ENCODE measurements at places on chromosomes 5 and 9.

- DNase-seq: no peak
Measured at GRCh38 chr5:171724468-171725204, 61.0 kb upstream of the SMIM23 start.

- no peak for DNase-seq
Measured at GRCh38 chr9:826500-827280, 14.8 kb upstream of the DMRT1 start.

- no peak for DNase-seq
Measured at GRCh38 chr5:35707659-35708058, 90.0 kb downstream of the SPEF2 start.

DNA sequence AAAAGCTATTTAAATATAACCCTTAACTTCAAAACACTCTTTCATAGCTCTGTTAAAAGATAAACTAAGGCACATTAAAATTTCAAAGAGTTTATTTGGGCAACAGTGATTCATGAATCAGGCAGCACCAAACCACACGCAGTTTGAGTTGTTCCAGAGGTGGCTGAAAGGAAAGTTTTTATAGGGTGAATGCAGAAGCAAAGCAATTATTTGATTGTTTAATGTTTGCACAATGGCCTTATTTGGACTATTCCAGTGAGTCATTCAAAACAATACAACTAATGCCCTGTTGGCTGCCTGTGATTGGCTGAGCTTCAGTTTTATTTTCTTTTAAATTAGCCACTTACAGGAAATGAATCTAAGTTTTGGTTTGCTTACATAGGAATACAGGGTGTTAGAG is 125.3 kb downstream of the CEP120 start:
- no peak for DNase-seq

DNA sequence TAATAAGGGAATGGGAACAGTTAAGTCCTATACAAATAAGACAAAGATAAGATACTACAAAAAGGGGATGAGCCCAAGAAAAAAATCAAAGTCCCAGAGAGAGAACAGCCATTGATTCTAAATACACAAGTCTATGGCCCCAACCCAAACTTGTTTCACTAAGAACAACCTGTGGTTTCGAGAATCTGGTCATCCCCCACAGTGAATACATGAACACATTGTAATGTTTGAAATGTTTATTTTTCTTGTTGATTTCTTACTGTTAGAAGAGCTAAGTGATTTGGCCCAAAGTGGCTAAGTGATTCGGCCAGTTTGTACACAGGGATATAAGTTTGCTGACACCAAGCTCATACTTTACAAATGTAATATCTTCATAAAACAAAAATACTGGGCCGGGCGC is 3.3 kb upstream of the ABCA1 start:
- no peak for DNase-seq

DNA sequence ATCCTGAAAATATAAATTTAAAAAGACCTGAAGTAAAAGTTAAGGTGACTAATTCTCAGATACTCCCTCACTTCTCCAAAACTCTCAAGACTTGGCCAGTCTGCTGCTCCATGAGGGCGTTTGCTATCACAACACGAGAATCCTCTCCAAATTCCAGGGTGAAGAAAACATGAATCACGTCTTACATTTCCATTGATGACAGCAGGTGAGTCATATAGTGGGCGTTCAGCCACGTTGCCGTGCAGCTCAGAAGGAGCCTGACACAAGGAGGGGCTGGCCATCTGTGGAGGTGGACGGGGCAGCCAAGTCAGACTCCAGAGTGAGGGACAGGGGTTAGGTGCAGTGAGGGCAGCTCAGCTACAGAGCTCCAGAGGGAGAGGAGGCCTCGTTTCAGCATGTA is 555.1 kb upstream of the ADAMTS16 start:
- DNase-seq: no peak

GRCh38 chr5:32312197-32312594 is 543 bp downstream of the MTMR12 start:
- peak; percentile 58 for DNase-seq

GRCh38 chr5:176387384-176387925 is 943 bp downstream of the NOP16 start:
- DNase-seq: no peak

GRCh38 chr5:168422431-168422830 is 63.8 kb upstream of the RARS1 start:
- DNase-seq: peak; percentile 74

DNA sequence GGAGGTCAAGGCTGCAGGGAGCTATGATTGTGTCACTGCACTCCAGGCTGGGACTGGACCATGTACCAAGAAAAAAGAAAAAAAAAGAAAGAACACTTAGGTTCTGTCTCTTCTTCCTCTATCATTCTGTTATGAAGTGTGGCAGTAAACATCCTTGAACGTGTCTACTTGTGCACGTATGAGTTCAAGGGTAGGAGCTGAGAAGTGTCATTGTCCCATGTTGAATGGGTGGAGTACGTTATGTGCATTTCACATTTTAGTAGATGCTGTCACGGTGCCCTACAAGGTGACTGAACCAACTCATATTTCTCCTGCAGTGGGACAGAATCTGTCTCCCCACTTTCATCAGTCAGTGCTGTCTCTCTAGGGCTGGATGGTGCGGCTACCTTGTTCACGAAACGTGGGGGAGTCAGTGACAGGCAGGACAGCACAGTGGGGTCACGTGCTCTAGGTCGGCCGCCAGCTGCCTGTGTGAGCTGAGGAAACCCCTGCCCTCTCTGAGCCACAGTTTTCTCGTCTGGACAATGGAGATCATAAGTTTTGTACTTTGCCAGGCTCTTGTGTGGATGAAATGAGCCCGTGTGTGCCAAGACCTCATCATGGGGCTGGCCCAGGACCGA is 47.2 kb downstream of the GTF3C4 start:
- no peak for DNase-seq

DNA sequence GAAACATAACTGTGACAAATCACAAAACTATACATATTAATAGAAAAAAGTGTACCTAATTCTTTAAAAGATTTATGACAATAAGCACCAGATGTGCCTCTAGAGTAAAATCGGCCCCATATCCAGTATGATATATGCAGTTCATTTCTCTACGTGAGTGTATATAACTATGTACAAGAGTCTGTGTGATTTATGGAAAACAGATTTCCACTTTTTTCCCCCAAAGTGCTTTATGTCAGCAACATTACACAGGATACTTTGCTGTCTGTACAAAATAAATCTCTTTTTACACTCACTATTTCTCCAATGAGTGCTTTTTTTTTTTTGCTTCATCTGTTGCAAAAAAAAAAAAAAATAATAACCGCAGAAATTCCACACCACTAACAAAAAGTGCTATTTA is 298.8 kb upstream of the RFX3 start:
- DNase-seq: no peak

GRCh38 chr9:123584202-123585176 is 228.5 kb downstream of the CRB2 start:
- peak; percentile 80 for DNase-seq
